Right ventricle myocardium inferior (tissue), 1 donor: ENCODE measurements at places on chromosomes 2 and 18. TPM values are rescaled to one million over a fixed set of nuclear protein-coding genes. Genes with fewer than 3 reads are reported as not detected.

VIL1 gene
- not detected for total RNA-seq

DNA sequence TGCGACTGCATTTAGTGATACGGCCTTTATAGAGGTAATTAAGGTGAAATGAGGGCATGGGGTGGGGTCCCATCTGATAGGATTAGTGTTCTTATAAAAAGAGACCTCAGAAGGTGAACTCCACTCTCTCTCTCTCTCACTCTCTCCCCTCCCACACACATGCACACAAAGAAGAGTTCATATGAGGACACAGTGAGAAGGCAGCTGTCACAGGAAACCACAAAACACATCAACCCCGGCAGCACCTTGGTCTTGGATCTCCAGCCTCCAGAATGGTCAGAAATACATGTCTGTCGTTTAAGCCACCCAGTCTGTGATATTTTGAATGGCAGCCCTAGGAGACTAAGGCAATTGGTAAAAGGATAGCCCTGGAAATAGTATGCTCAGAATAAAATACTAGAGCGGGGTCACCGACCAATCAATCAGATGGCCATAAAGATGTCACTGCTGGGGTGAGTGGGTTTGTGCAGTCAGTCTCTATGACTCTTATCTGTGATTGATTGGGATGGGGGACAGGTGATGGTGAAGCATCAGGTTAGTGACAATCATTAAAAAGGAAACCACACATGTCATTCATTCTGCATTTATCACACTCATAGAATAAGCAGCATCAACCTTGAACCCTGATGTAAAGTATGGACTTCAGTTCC, 118.9 kb upstream of the POU3F3 start:
- no peak for DNase-seq

DUSP2 gene
- total RNA-seq = 1.3 TPM

- no peak for DNase-seq
Measured at GRCh38 chr2:186486651-186487647, 889 bp downstream of the ZC3H15 start.

TBR1 gene
- not detected for total RNA-seq

DNA sequence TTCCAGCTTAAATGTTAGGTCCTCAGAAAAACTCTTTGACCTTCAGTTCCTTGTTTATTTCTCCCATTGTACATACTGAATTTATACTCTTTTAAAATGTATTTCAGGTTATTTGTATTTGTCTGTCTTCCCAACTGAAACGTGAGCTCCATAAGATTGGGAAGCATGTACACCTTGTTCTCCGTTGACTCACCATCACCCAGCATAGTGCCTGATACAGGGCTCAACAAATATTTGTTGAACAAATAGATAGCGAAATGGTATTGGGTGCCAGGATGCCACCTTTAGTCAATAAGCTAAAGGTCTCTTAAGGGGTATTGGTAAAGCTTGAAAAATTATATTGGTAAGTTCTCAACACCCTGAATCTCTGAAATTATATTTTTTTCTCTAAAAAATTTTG, 1841.3 kb upstream of the CELF4 start:
- no peak for DNase-seq

CD8B2 gene
- not detected for total RNA-seq

DNA sequence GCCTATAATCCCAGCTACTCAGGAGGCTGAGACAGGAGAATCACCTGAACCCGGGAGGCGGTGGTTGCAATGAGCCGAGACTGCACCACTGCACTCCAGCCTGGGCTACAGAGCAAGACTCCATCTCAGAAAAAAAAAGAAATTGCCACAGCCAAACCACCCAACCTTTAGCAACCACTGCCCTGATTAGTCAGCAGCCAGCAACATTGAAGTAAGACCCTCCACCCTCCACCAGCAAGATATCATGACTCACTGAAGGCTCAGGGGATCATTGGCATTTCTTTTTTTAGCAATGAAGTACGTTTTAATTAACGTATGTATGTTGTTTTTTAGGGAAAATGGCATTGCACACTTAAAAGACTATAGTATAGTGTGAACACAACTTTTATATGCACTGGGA, 349.1 kb upstream of the ACVR2A start:
- peak; percentile 45 for DNase-seq

NUP35 gene
- total RNA-seq = 8.0 TPM

- DNase-seq = no peak
Measured at GRCh38 chr2:121969766-121970639, 214.6 kb downstream of the TSN start.

SMAD4 gene
- 94.7 TPM for total RNA-seq

DNA sequence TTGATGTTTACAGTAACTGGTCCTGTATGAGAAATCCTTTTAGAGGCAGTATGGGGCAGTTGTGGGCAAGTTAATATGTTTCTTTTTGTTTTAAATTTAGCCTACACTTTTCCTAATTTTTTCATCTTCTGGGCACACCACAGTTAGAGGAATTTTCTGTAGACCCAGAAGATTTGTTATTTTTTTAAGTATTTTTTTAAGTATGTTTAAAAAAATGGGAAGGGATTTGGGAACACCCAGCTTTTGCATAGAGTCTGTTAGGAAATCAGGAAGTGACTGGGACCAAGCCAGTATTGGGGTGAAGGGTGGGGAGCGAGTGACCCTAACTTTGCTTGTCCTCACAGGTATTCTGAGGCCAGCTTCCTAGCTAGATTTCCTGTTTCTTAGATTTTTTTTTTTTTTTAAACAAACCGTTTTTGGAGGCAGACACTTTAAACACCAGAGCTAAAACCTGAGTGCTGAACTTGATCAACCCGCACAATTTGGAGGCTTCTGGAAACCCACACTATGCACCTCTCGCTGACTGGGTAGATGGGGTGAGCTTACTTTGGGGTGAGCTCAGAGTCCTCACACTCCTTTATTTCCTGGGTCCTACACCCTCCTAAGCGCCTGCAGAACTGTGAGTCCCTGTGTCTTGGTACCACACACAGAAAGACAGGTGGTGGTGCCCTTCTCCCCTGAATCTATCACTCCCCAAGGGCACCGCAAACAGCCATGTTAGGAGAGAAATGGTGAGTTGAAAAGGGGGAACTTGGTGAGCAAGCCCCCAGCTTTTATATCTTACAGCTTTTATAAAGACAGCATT, 5.2 kb downstream of the GATA6 start:
- DNase-seq = no peak

- no peak for DNase-seq
Measured at GRCh38 chr2:50614056-50614455, 417.9 kb downstream of the NRXN1 start.

GRCh38 chr2:176083796-176084261, at the start of gene EVX2:
TSS of gene EVX2 (minus strand) at chr2:176083962. CDS start at chr2:176083776, 186 bp downstream.
- DNase-seq = no peak

GRCh38 chr18:9328776-9329175, 5.8 kb upstream of the TWSG1 start:
- DNase-seq = no peak

DNA sequence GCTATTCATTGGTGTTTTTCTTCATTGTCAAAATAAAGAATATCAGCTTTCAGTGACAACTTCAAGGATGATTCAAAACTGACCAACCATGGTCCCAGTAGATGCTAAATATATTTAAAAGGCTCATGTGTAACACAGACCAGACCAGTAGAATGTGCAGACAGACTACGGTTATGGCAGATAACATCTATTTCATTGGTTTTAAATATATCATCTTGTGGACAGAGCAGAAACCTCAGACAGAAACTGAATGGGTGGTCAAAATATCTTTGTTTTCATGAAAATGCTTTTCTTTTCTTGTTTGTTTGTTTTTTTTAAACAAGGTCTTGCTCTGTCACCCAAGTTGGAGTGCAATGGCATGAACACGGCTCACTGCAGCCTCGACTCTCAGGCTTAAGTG, 107.4 kb upstream of the CREB1 start:
- DNase-seq = no peak

- DNase-seq = no peak
Measured at GRCh38 chr2:97673915-97674283, 4.4 kb downstream of the C2orf92 start.

DNAH6 gene
- 0.05 TPM for total RNA-seq

CPLX4 gene
- not detected for total RNA-seq

ATF2 gene
- total RNA-seq = 27.6 TPM

- peak; percentile 37 for DNase-seq
Measured at GRCh38 chr2:239004274-239005015, 156.6 kb downstream of the TWIST2 start.

GRCh38 chr2:43319541-43319940, 93.1 kb upstream of the ZFP36L2 start:
- no peak for DNase-seq

GRCh38 chr2:20561637-20562454, 89.1 kb downstream of the HS1BP3 start:
- DNase-seq = no peak

GPBAR1 gene
- 2.0 TPM for total RNA-seq

- DNase-seq = no peak
Measured at GRCh38 chr2:5791371-5791770, 99.2 kb downstream of the SOX11 start.

DNA sequence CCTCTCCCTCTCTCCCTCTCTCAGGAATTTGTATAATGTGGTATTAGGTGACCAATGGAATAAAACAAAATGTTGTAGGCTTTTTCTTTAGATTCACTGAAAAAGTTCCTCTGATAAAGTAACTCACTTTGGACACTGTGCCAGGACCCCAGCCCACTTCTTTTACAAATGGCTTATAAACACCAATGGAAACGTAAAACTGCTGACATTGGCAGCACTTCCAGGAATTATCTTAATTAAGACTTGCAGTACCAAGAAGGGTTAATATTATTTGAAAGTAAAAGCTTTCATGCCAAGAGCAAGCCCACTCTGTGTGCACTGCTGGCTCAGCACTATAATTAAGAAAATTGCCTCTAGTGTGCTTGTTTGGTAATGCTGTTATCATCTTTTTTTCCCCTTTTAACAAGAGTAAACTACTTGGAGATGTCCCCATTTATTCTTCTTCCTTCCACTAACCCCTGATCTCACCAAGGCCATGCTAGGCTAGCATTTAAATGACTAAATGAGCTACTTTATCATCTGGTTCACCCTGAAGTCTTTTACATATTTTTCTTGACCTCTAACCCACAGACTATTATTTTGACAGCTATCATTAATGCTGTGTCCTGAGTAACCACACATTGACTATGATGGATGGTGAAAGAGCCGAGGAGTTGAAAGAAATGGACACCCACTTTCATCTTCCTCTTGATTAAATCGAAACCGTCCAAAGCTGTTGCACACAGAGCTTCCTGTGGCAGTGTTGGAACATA, 232.2 kb upstream of the ETAA1 start:
- DNase-seq = no peak

DNA sequence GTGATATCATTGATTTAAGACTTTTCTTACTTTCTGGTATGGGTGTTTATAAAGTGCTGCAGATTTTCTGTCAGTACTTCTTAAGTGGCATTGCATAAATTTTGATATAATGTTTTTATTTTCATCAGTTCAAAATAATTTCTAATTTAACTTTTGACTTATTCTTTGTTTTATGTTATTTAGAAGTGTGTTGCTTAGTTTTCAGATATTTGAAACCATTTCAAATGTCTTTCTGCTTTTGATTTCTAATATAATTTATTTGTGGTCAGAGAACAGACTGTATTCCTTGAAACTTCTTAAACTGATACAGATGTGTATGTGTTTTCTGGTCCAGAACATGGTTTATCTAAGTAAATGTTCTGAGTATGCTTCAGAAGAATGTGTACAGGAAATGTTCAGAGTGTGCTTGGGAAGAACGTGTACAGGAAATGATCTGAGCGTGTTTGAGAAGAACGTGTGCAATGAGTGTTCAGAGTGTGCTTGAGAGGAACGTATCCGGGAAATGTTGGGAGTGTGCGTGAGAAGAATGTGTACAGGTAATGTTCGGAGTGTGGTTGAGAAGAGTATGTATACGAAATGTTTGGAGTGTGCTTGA, 265.7 kb upstream of the HS6ST1 start:
- DNase-seq = no peak

RNF125 gene
- total RNA-seq = 5.6 TPM

DNA sequence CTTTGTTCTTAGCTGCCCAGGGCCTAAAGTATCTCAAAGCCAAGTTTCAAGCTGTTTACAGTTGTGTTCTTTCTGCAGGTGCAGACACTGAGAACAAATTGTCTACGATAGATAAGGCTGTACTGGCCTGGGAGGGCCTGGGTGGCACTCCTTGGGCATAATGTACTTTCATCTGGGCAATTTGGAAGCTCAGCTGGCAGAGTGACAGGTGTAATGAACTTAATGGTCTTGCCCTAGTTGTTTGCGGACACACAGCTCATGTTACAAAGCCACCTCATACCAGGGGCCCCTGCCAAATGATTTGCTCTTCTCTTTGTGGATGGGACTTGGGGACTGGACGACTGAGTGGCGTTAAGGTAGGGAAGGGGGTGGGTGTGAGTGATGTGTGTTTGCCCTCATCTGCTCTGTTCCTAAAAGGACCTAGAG, 4.3 kb downstream of the LDLRAD4 start:
- no peak for DNase-seq

DNA sequence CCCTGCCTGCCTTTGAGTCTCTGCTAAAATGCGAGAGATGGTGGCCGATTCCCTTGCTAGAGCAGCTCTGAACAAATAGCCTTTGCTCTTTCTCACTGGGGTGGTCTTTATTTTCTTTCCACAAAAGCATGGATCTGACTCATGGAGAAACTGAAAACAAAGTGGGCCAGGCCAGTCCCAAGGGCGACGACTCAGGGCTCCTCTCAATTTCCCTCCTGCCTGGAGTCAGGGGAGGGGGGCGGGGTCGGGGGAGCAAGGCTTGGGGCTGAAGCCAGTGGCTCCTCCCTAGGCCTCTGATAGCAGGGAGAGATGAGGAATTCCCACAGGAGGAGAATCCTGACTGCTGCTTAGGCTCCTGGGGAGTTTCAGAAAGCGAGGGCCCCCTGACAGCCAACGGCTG, 17.1 kb upstream of the IL1R2 start:
- no peak for DNase-seq

NT5DC4 gene
- not detected for total RNA-seq

TNFRSF11A gene
- total RNA-seq = 1.1 TPM

DNA sequence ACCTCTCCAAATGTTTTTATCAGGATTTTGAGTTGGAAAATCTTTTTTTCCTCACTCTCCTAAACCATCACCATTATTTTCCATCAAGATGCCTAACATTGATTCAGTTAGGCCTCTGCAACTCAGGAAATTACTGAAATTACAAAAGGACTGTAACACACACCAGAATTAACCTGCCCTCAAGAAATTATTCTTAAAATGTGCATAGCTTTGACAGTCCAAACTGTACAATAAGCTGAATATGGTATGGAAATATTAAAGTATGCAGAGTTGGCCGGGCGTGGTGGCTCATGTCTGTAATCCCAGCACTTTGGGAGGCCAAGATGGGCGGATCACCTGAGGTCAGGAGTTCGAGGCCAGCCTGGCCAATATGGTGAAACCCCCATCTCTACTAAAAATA, 50.2 kb upstream of the PHLPP1 start:
- DNase-seq = no peak
